NCI-H345 (cell line): ENCODE measurements at places on chromosomes 4 and X.

DNA sequence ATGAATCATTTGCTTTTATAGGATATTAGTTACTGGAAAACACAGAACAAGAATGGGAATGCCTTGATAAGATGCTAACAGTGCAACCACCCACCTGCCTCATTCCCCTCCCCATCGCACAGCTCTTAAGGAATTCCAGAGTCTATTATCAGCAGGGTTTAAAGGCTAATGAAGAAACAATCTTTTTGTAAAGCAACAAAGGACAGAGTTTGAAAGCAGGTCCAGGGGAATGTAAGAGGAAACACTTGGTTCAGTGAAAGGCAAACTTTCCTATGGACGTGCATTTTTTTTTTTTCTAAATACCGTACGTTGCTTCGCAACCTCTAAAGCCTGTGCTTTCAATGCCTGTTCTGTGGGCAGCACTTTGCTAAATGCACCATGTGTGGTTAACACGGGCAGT is 92.5 kb downstream of the GPR50 start:
- DNase-seq: no peak

GRCh38 chrX:25300994-25301393 is 285.2 kb upstream of the ARX start:
- no peak for DNase-seq

GRCh38 chr4:85968945-85969819 is 390.7 kb downstream of the MAPK10 start:
- DNase-seq: peak; percentile 23

- no peak for DNase-seq
Observed at GRCh38 chrX:39675619-39676018, 422.1 kb downstream of the BCOR start.

- DNase-seq: no peak
Observed at GRCh38 chr4:98383431-98384106, 122.4 kb downstream of the RAP1GDS1 start.

GRCh38 chrX:3582451-3582850 is 131.0 kb downstream of the PRKX start:
- DNase-seq: no peak

DNA sequence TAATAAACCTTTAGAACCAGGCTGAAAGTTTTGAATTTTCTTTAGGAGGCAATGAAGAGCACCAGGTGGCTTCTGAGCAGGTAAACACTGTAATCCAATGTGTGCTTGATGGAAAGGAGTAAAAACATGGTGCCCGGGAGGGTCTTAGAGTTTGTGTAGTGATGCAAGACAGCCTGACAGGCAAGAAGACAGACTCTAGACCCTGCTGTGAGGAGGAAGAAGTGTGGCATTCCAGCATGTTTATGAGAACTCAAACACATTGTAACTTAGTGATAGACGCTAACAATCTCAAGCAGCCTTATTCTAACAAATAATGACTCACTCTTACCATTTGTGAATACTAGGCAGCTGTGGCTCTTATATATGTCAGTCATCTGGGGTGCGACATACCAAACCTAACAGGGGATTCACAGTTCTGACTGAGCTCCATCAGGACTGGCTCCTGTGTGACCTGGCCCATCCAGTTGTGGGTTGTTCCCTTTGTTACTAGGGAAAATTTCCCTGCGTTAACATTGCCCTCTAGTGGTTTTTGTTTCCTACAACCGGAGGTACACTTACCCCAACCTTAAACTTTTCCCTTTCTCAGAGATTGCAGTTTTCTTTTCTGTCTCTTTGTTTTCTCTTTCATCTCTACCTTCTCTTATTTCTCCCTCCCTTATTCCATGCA is 53.8 kb downstream of the VSIG4 start:
- no peak for DNase-seq

- no peak for DNase-seq
Observed at GRCh38 chr4:142413485-142413884, 432.6 kb downstream of the INPP4B start.

GRCh38 chr4:68582339-68582717 is 6.2 kb upstream of the UGT2B17 start:
- DNase-seq: no peak

DNA sequence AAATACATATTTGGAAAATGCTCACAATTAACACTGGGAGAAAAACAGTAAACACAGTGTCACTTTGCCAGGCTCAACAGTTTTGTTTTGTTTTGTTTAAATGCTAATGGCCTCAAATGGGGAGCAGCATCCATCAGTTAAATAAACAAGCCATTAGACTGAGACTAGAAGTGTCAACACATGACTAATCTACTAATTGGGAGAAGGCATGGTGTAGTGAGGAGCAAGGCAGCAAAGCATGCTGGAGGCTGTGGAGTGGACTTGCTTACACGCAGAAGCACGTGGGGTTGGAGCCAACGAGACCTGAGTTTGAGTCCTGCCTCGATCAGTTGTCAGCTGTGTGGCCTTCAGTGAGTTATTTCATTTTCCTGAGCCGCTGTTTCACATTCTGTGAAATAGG is 29.0 kb downstream of the UTP14A start:
- no peak for DNase-seq
